ENCODE measurements at places on chromosomes 16 and 17. TPM values are rescaled to one million over a fixed set of nuclear protein-coding genes. Genes with fewer than 3 reads are reported as not detected.

The KRT33A gene
- total RNA-seq: not detected

The PLD6 gene
- 4.7 TPM for total RNA-seq

The NKD1 gene
- under 0.01 TPM for total RNA-seq

The RMI2 gene
- 63.8 TPM for total RNA-seq

- no peak for DNase-seq
Measured at GRCh38 chr17:44374306-44375195, 10.9 kb upstream of the FAM171A2 start.

The SUMO2 gene
- 161 TPM for total RNA-seq

- DNase-seq: peak; percentile 8
Measured at GRCh38 chr17:68737761-68738443, 136.7 kb upstream of the FAM20A start.

DNA sequence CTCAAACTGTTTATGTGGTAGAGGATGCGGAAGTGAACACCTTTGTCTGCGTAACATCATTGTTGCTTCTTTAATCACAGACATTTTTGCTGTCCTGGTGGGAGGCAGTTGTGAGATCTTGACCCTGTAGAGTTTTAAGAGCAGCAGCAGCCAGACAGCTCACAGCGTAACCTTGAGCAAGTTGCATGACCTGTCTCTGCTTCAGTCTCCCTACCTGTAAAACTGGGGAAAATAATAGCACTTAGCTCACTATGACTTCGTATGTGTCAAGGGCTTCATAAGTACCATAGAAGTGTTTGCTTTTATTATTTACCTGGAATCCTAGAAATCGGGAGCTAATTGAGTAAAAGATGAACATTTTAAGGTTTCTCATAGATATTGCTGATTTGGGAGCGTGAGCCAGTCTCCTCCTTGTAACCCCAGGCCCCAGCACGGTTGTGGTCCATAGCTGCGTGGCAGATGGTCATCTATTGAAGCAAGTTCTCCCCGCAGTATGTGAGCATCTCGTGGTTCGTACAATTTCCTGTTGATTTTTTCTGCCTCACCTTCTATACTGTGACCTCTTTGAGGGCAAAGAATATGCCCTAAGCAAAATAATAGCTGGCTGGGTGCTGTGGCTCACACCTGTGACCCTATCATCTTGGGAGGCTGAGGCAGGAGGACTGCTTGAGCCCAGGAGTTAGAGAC lies 34.4 kb downstream of the GPRC5B start:
- no peak for DNase-seq

GRCh38 chr17:36105781-36106492 lies 2.3 kb downstream of the CCL4 start:
- no peak for DNase-seq

GRCh38 chr17:63945784-63946439 lies 13.8 kb upstream of the CD79B start:
- no peak for DNase-seq

The FN3K gene
- 0.98 TPM for total RNA-seq

The HEATR9 gene
- not detected for total RNA-seq

- DNase-seq: peak; percentile 78
Measured at GRCh38 chr17:27552276-27552732, 78.7 kb upstream of the LGALS9 start.

The TBC1D3H gene
- total RNA-seq: not detected

The EFCAB5 gene
- 3.1 TPM for total RNA-seq

The TNS4 gene
- not detected for total RNA-seq

GRCh38 chr17:49157784-49158183 lies 25.2 kb downstream of the B4GALNT2 start:
- DNase-seq: peak; percentile 75

The MSLN gene
- total RNA-seq: not detected

DNA sequence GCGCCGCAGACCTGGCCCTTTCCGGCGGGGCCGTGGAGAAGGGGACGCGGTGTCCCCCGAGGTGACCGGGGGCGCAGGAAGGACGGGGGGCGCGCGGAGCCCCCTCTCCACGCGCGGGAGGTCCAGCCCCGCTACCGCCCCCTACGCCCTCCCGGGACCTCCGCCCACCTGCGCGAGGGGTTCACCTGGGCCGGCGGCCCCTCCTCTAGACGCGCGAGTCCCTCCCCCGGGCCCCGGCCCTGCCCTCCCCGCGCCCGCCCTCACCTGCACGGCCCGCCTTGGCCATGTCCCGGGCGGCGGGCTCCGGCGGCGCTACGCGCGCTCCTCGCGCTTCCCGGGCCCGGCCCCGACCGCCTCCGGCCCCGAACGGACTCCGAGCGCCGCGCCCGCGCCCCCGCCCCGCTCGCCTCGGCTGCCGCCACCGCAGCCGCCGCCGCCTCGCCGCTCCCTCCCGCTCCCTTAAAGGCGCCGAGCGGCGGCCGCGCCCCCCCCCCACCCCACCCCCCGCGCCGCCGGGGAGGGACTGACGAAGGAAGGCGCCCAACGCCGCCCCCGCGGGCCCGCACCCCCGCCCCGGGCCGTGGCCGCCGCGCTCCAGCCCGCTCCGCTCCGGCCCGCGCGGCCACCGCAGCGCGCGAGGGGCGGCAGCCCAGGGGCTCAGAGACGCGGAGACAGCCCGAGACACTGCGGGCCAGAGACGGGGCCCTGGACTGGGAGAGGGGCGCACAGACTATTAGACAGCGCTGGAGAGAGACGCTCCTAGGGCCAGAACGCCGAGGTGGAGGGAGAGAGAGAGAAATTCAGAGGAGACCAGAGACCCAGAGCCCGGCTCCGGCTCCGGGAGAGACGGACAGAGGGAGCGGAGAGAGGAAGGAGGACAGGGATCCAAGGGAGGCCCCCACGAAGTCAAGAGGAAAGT lies at the start of gene PITPNM3:
Gene PITPNM3, minus strand, starts transcription at position 435 of the 919 bp plus-strand sequence. Its CDS starts 149 bp downstream, at position 286.
- DNase-seq: no peak

Data from Caki2 (cell line).